ENCODE measurements at places on chromosomes 4 and X.

DNA sequence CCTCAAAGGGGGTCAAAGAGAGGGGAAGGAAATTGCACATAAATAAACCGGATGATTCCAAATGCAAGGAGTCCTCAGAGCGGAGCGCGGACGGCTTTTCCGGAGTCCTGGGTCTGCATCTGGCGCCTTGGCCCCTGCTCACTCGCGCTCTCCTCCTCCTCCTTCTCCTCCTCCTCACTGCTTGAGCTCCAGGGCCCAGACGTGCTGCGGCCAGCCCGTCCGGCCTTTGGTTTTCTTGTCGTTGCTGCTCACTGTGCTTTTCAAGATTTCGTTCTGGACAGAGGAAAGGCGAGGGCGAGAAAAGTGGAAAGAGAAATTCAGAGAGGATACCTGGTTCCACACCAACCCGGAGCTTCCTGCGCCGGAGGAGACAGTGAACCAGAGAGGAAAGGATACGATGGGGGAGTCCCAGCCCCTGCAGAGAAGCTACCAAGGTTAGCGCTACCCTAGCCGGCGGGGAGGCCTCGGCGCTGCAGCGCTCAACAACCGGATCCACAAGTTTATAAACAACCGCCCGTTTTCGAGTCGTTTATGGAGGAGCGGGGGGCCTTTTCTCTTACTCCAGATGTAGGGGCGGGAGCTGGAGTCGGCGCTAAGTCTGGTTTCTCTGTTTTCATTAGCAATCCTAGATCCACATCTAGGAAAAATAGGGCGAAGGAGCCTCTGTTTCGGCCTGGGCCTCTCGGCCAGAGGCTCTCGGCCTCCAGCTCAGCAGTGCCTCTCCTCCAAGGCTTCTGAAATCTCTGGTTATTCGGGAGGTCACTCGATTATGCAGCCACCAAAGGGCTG lies 2.7 kb downstream of the HAND2 start:
- peak; percentile 79 for DNase-seq

DNA sequence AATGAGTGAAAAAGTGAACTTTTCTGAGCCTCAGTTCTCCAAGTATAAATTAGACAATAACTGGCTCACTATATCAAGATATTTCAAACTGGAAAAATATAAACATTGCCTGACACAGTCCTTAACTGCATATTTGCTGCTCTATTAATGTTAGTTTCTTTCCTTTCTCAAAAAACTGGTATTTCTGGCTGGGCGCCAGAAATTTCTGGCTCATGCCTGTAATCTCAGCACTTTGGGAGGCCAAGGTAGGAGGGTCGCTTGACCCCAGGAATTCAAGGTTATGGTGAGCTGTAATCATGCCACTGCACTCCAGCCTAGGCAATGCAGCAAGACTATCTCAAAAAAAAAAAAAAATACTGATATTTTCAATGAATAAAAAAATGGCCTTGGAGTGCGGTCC lies 227.0 kb downstream of the MAGEB17 start:
- no peak for DNase-seq

- no peak for DNase-seq
Observed at GRCh38 chr4:17283832-17284231, 228.1 kb downstream of the QDPR start.

DNA sequence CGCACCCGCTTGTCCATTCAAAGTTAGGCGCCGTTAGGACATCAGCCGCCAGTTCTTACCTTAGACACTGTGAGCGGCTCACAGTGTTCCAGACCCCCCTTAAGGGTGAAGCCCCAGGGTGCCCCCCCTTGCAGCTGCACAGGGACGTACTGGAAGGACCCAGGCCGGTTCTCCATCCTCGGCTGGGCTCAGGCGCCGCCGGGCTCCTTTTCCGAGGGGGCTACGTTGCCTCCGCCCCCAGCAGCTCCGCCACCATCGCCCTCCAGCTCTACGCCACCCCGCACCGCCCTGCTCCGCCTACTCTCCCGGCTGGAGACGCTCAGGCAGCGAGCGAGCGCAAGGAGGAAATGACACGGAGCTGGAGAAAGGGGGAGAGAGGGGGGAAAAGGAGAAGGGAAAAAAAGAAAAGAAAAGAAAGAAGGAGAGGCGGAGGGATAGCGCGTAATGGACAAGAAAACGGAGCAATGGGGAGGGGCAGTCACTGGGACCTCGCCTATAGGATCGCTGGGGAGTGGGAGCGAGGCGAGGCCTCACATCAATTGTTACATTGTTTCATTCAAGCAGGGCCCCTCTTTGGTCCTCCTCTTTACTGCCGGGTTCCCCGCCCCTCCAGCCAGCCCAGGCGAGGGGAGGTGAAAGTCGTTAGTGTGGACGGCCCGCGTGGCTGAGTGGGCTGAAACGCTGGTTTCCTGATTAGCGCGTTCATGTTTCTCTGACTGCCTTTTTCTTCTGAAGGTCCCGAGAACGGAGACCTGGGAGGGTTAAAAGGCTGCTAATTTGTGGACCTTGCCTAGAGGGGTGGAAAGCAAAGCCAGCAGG lies at the start of gene SHROOM4:
Gene SHROOM4, minus strand, starts transcription at position 352 of the 819 bp plus-strand sequence. Its CDS starts 176 bp downstream, at position 176.
- DNase-seq = peak; percentile 88

DNA sequence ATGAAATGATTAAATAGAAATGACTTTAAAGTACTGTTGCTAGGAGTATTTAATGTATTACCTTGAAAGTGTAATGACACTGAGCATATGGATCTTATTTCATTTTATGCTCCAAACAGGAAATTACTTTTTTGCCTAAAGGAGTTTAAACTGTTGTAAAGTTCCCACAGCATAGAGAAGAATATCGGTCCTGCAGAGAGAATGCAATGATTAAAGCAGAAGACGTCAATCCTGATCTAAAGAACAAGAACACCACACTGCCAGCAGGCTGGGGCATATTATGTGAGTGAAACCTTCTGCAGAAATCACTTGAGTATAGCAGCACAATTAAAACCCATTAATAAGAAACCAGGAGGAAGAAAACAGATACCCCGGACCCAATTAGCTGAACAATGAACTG lies 72.8 kb upstream of the CAMK2D start:
- DNase-seq = no peak

DNA sequence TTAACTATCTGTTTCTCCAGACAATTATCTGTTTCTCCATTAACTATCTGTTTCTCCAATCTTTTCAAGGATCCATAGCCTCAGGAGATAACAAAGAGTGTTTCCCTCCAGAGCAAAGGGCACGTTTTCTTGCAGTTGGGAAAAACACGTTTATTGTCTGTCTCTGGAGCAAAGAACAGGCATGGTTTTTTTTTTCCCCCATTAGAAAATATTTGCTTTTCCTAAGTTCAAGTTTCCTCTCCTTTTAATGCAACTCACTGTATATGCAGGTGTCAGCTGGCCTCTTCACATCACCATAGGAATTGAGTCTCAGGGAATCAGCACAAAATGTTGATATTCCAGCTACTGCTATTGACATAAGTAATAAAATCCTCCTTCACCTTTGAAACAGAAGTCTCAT lies 984.4 kb downstream of the RAB28 start:
- DNase-seq = no peak
